ENCODE measurements at places on chromosomes 12 and 14.

DNA sequence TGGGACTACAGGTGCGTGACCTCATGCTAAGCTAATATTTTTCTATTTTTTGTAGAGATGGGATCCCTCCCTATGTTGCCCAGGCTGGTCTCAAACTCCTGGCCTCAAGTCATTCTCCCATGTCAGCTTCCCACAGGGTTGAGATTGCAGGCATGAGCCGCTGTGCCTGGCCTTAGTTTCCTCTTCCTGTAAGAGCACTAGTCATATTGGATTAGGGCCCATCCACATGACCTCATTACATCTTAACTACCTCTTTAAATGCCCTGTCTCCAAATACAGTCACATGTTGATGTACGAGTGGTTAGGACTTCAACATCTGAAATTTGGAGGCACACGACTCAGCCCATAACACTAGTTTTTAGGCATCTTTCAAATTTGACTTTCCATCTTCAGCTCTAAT is 72.2 kb upstream of the RASSF3 start:
- DNase-seq = no peak

DNA sequence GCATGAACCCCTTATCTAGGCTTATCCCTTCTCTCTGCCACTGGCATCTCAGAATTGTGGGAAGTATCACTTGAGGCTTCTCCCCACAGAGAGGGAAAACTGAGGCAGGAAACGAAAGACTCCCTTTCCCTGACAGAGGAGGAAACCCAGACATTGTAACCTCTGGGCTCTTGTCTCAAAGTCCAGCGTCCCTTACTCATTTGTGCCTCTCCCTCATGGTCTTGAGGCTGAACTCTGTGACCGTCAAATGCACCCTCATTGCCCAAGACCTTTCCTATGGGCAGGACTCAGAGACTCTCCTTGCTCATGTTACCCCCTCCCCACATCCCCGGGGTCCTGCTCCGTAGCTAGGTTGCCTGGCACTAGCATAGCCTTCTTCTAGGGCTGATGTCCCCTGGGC is 3.8 kb downstream of the CACNB3 start:
- no peak for DNase-seq

- DNase-seq = no peak
Measured at GRCh38 chr14:75429562-75429961, 1.7 kb downstream of the JDP2 start.

DNA sequence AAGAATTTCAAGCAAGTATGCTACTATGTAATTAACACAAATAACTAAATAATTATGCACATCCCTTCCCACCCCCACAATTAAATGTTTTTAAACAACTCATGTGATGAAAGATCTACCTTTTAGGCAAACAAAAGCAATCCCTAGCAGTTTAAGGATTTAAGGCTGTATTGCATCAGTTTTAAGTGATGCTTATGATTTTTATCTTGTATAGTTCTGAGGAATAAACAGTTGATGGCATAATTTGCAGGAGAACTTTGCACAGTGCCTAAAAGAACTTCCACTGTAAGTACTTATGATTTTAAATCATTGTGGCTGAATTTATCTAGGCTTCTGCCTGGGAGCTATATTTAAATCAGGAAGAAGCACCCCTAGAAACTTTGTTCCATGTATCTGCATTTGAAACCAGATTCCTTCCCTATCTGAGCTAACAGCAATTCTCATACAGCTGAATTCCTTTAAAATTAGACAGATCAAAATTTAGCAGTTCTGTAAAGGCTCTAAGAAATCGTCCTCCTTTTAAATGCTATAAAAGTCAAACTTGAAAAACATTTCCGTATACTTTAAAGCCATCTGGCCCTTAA is 388.6 kb downstream of the BCAT1 start:
- no peak for DNase-seq

DNA sequence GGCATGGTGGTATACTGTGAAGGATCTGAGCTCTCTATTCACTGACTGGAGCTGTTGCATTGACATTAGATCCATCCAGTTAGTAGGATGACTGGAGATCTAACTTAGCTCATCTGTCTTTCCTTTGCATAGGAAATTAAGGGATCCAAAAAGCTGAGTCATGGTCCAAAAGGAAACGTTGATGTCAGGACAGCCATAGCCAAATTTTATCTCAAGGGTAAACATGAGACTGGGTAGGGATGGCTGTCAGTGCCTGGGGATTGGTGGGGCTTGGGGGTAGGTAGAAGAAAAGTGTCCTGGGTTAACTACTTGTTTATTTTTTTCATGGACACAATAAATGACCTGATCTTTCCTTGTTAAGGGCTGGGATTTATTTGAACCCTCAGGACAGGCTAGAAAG is 4.6 kb downstream of the FAM177A1 start:
- DNase-seq = peak; percentile 41

DNA sequence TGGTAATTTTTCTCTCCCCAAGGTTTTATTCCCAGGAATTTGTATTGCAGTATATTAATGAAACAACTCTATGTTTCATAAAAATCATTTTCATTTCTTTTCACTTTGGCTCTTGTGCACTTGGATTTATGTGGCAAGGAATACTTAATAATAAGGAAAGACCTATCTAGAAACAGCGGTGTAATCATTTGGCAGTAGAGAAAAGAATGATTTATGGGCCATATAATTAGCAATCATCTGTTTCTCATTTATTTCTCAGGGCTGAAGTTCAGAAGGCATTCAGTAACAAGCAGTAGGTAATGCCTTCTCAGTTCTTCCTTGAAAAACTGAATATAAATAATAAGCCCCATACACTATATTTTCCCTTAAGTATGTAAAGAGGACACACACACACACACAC is 172.6 kb downstream of the ANO4 start:
- no peak for DNase-seq

GRCh38 chr12:53617700-53618099 is 8.5 kb downstream of the ATF7 start:
- DNase-seq = no peak

- no peak for DNase-seq
Measured at GRCh38 chr12:83210933-83211332, 524.2 kb downstream of the TMTC2 start.

DNA sequence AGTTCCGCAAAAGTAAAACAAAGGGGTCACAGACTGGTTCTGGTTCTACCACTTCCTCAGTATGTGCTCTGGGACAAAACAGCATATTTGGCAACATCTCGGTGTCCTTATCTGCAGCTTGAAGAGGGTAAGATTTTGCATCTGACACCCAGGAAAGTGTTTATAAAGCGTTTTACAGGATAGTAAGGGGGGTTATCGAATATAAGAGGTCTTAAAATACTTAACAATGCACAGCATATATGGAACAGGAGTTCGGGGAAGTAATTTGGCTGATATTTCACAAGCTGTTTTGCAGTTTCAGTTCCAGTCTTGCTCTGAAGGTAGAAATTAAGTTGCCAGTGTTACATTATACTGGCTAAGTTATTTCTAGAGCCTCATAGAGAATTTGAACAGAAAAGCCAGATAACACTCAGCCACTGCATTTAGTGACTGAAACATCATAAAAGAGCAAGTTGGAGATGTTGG is 904 bp upstream of the MAP4K5 start:
- no peak for DNase-seq
